ENCODE measurements at places on chromosomes 1 and 21.

GRCh38 chr1:87093286-87093685 is 178.9 kb downstream of the HS2ST1 start:
- no peak for DNase-seq

DNA sequence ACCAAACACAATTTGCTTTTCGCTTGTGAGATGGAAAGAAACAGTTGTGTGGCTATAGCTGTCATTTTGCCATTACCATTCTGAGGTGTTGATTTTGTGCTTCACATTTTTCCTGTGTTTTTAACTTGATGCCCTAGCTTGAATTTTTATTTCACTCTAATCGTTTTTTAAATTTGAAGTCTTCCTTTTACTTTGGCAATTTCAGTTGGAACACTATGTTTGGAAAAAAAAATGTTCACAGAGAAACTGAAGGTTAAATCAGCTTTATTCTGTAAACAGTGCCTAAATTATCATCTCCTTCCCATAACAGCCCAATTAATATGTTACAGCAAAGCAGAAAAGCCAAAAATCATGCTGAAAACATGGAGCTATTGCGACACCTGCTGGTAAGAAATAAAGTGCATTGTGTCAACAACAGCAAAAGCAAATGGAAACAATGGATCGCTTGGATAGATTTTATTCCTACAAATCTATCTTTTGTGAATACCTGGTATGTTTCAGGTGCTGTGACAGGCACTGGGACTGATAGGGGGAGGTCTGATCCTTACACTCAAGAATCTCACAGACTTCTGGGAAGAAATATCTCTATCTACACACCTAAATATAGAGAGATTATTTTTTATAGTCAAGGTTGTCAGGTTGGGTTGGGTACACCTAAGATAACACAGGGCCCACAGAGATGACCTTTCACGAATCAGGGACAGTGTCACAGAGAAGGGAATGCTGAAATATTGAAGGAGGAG is 16.2 kb upstream of the ERICH3 start:
- peak; percentile 41 for DNase-seq

DNA sequence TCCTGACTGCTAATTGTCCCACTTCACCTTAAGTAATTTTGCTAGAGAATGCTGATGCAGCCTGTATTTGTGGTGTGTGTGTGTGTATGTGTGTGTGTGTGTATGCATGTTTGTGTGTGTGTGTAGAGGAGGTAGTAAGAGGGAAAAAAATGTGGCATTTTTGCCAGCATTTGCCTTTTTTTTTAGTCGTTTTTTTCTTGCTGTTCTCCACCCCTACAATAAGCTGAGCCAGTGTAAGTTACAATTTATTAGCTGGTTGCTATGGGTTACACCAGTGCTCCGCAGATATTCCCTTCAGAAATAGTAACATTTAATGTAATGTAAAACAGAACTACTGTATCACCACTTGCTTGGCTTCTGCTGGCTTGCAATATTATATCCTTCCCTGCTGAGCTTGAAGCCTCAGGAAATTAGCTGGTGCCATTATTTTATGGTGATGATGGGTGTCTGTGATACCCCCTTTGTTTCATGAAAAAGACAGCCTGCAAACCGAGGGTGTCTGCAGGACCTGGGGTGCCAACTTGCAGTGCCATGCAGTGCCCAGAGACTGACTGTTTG is 23.4 kb upstream of the IGSF3 start:
- no peak for DNase-seq

GRCh38 chr1:22584001-22584562 is 20.8 kb downstream of the EPHA8 start:
- DNase-seq: no peak

DNA sequence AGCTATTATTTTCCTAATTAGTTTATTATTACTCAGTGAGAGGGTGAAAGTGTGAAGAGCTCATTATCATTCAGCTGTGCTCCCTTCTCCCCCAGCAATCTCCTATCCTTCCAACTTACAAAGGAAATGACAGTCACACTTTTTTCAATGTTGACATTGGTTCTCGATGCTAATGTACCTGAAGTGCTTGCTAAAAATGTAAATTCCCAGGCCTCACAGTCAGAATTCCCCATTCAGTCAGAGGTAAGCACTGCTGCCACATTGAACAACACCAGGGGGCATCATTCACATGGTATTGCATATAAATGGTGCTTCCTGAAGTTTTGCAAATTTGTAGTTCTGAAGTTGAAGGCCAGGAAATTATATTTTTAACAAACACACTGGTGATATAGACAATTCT is 132.7 kb upstream of the FOXD3 start:
- DNase-seq: no peak

- no peak for DNase-seq
Observed at GRCh38 chr21:38133240-38133639, 123.6 kb upstream of the KCNJ15 start.

DNA sequence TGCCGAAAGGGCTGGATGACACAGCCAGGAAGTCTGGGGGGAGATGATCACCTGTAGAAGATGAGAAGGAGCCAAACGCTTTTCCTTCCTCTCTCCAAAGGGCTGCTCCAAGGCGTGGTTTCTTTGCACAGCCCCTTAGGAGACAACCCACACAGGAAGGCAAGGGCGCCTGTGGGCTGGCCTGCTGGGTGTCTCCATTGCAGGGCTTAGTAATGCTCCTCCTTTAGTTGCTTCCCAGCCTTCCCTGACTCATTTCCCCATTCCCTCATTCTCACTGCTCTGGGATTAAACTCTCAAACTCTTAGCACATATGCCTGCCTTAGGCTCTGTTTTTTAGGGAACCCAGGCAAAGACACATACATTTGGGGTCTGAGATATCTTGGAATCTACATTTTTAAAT is 1.7 kb upstream of the CLCA1 start:
- DNase-seq: no peak

GRCh38 chr1:85617633-85618100 is 37.1 kb downstream of the CCN1 start:
- DNase-seq: no peak

DNA sequence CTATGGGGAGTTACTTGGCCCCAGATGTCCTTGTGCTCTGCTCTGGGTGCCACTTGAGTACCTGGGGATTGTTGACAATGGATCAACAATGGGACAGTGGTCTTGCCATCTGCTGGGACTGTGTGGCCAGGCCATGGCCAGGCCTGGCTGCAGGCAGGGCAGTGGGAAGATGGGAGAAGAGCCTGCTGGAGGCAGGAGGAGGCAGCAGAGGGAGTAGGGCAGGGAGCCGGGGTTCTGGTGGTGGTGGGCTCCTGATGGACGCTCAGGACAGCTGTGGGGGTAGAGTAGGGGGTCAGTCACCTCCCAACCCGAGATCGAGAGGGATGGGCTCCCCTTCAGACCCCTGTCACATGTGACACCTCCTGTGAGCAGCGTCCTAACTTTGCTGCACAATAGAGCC is 81.0 kb downstream of the ARHGEF10L start:
- no peak for DNase-seq

GRCh38 chr1:180262628-180263488 is 32.8 kb downstream of the LHX4 start:
- DNase-seq: no peak

GRCh38 chr1:92424381-92424780 is 62.3 kb downstream of the GFI1 start:
- no peak for DNase-seq

- DNase-seq: no peak
Observed at GRCh38 chr1:223886516-223886921, 40.8 kb upstream of the TP53BP2 start.

GRCh38 chr1:150535511-150536287 is 13.5 kb upstream of the ADAMTSL4 start:
- DNase-seq: no peak

GRCh38 chr1:26049531-26050247 is 3.8 kb upstream of the SLC30A2 start:
- no peak for DNase-seq

- no peak for DNase-seq
Observed at GRCh38 chr21:19228226-19228625, 824.6 kb upstream of the TMPRSS15 start.

DNA sequence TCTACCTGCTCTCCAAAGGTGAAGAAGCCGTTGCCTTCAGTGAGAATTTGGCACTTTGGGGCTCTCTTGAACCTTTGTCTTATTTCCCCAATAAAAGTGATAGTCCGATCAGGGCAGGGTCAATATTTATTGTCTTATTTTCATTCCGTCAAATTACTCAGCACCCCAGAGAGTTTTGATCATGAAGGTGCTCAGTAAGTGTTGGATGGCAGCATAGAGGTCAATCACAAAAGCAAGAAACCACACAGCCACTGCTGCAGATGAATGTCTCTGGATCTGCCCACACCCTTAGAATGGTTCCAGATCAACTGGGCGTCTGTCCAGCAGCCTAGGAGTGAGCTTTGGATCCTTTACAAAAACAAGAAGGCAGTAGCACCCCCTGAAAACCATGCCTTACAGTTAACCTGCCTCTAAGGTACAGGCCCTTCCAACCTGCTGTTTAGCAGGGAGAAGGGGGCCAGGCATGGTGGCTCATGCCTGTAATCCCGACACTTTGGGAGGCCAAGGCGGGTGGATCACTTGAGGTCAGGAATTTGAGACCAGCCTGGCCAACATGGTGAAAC is 97.3 kb downstream of the PSMG1 start:
- DNase-seq: no peak

GRCh38 chr1:55204997-55205396 is 10.2 kb downstream of the USP24 start:
- DNase-seq: no peak

DNA sequence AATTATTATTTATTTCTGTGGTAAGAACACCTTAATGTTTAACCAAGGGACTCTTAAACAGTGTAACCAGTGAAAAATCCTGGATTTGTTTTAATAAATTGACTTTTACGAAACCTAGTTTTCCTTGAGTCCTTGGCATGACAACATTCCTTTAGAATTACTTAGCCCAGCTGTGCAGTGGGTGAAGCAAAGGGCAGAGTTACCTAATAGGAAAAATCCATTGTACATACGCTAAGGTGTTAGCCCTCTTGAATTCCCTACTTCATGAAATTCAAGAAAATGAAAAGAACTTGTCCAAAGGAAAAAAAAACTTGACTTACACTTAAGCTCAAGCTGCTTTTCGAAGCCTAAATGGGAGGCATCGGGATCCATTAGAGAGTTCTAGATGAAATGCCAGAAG is 852.0 kb upstream of the ADAMTS5 start:
- no peak for DNase-seq

- no peak for DNase-seq
Observed at GRCh38 chr1:236292425-236292824, 10.7 kb upstream of the ERO1B start.
